ENCODE measurements at places on chromosomes 5 and 9.

GRCh38 chr5:133368916-133369783 lies 243.2 kb downstream of the FSTL4 start:
- DNase-seq, result no peak

- no peak for DNase-seq
Measured at GRCh38 chr5:53480416-53481158, at the start of gene FST. FST (plus strand) TSS chr5:53480629; CDS start chr5:53480792, 163 bp downstream.

DNA sequence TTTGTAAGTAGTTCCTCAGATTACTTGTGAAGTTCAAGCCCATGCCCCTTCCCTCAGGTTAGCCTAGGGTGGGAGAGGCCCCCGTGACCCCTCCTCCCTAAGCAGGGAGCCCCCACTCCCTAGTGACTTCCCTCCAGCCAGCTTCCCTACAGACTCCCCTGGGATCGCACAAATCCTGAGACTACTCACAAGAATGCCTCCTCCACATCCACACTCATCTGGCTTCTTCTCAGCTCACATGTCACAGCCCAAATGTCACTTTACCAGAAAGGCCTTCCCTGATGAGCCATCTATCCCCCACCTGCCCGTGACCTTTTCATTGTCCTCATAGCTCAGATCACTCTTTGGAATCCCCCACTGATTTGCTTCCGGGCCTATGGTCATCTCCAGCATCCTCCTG lies 96.7 kb upstream of the ARAP3 start:
- no peak for DNase-seq

DNA sequence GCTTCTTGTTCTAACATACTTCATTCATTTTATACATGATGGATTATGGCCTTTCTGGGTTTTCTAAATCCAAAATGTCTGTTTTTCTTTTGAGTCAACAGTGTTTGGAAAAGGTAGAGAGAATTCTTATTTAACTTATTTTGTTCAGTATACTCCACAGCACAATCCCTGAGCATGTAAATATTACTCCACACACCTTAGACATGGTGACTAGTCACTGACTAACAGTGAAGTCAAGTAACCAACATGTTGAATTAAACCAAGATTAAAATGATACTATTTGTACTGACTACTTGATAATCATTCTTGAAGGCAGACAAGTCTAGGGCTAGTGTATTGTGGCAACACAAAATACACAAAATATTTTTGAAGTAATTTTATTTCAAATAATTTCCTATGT lies 55.0 kb downstream of the HAPLN1 start:
- no peak for DNase-seq

DNA sequence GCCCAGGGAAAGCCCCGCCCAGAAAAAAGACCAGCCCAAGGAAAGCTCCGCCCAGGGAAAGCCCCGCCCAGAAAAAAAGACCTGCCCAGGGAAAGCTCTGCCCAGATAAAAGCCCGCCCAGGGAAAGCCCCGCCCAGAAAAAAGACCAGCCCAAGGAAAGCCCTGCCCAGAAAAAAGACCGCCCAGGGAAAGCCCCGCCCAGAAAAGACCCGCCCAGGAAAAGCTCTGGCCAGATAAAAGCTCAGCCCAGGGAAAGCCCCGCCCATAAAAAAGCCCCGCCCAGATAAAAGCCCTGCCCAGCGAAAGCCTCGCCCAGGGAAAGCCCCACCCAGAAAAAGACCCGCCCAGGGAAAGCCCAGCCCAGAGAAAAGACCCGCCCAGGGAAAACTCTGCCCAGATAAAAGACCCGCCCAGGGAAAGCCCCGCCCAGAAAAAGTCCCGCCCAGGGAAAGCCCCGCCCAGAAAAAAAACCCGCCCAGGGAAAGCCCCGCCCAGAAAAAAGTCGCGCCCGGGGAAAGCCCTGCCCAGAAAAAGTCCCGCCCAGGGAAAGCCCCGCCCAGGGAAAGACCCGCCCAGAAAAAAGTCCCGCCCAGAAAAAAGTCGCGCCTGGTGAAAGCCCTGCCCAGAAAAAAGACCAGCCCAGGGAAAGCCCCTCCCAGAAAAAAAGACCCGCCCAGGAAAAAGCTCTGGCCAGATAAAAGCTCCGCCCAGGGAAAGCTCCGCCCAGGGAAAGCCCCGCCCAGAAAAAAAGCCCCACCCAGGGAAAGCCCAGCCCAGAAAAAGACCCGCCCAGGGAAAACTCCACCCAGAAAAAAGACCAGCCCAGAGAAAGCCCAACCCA lies 11.9 kb downstream of the GRIN1 start:
- DNase-seq, result peak; percentile 79

GRCh38 chr5:142293486-142293885 lies 31.3 kb downstream of the SPRY4 start:
- DNase-seq, result no peak

Data from HL-60 (cell line).